ENCODE measurements at places on chromosomes 13 and 19.

DNA sequence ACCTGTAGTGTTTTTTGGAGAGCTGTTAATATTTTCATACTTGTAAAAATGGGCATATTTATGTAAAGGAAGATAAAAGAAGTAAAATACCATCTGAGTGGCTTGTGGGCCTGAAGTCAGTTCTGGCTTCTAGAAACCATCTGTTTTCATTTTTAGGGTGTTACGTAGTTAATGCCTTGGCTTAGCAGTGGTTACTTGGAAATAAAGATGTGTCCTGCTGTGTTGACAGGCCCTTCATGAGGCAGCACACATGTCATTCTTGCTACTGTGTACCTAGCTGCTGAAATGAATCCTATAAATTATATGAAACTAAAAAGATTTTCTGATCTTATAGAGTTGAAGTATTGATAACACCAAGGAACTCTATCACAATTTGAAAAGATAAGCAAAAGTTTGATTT is 16.0 kb downstream of the ILF3 start:
- no peak for DNase-seq

DNA sequence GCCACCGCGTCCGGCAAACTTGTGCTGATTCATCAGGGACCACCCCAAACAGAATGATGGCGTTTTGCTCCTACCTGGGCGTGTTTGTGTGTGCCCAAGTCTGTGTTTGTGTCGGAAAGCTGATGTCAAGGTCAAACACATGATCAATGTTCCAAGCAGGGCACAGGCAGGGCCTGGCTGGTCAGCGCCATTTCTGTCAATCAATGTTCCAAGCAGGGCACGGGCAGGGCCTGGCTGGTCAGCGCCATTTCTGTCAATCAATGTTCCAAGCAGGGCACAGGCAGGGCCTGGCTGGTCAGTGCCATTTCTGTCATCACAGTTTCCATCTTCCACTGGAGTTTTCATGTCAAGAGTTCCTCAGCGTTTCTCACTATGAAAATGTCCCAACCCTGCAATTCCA is 14.9 kb upstream of the GRTP1 start:
- DNase-seq = no peak

DNA sequence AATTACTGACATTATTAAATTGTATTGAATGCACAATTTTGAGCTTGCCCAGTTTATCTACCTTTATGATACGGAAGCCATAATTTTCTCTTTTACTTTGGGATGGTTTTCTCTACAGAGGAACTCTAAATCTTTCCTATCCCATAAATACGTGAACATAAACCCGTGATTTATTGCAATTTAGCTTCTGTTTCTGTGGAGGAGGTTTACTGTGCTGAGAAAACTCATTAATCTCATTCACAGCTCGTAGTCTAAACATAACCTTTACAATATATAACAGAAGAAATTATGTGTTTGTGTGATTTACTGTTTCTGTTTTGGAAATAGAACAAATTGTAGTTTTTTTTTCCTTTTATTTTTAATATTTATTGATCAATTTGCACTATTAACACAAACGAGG is 207.1 kb upstream of the PCDH9 start:
- DNase-seq = no peak

GRCh38 chr19:45664575-45664974 is 3.4 kb upstream of the GIPR start:
- no peak for DNase-seq

GRCh38 chr19:8209462-8210378 is 550 bp downstream of the CERS4 start:
- DNase-seq = peak; percentile 23

DNA sequence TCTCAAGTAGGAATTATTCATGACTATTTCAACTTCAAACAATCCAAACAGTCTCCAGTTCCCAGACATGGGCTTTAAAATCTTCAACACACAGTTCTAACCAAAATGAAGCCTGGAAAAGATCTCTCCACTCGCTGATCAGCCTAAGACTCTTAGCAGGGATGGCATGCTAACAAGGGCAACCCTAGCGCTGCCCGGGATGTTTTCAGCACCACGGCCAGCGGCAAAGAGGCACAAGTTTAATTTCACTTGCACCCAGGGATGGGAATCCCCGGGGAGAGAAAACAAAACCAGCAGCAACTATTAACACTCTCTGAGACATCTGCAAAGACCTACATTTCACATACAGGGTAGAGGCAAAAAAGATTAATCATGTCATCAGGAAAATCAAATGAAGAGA is 43.0 kb downstream of the CACNA1A start:
- DNase-seq = peak; percentile 6

- no peak for DNase-seq
These were observed 104.0 kb upstream of the GPR12 start for GRCh38 chr13:26864576-26864975.

- DNase-seq = no peak
These were observed 870.1 kb downstream of the PCDH9 start for GRCh38 chr13:66359910-66360552.

DNA sequence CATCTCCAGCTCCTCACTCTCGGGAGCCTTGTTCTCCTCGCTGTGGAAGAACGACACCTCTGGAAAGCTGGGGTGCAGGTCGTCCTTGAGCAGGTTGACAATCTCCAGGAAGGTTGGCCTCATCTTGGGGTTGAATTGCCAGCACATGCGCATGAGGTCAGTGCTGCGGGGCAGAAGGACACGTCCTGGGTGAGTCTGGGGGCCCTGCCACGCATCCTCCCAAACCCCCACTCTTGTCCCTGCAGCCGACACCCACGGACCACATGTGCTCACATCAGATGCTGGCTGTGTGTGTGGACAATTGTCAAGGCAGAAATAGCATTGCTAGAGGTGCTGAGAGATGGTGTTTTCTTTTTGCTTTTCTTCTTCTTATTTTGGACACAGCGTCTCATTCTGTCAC is 47.7 kb downstream of the ZNF557 start:
- no peak for DNase-seq

GRCh38 chr19:30434797-30435594 is 62.8 kb downstream of the ZNF536 start:
- DNase-seq = no peak

DNA sequence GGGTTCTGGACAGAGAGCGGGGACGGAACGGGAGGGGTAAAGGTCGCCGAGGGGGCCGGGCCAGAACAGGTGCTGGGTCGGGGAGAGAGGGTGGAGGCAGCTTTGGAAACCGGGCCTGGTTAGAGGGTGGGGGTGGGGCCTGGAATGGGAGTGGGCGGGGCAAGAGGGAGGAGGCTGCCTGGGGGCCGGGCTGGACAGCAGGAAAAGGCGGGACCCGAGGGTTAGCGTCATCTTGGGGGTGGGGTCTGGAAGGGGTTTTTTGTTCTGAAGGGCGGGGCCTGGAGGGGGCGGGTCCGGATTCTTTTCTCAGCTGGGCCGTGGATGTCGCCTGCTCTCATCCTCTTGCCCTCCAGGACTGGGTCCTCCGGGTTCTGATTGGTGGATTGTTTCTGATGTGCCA is 4.3 kb upstream of the ZNF813 start:
- peak; percentile 43 for DNase-seq

GRCh38 chr19:7597689-7598088 is 2.0 kb downstream of the CAMSAP3 start:
- DNase-seq = no peak

GRCh38 chr13:109900320-109900719 is 113.9 kb upstream of the IRS2 start:
- DNase-seq = no peak

DNA sequence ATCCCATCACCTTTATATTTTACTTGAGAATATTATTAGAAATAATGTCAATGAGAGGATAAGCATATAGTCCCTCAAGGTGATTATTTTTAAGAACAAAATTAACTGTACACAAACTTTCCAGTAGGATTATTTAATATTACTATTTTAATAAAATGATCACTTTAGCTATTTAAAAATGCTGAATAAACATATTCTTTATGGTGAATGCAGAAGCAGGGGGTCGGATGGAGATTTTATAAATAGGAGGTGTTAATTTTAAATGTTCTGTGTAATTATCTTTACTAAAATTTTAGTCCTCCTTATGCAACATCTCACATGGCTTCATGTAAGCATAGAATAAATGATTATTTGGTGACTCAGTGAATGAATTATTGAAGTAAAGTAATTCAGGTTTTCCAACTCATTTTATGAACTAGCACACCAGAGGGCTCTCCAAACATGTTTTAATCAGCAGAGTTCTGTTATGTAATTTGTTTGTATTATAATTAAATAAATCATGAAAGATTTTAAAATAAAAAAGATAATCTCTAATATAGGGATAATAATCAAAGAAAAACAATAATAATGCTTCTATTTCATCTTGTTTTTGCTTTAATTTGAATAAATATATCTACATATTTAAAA is 1635.2 kb downstream of the EFNB2 start:
- DNase-seq = no peak

- no peak for DNase-seq
These were observed 474.2 kb downstream of the KLF5 start for GRCh38 chr13:73532987-73533510.
